IPS DF 6.9 (cell line): ENCODE measurements at places on chromosomes 1 and 21.

- no peak for DNase-seq
These were observed 64.4 kb upstream of the BARHL2 start for GRCh38 chr1:90781534-90781933.

DNA sequence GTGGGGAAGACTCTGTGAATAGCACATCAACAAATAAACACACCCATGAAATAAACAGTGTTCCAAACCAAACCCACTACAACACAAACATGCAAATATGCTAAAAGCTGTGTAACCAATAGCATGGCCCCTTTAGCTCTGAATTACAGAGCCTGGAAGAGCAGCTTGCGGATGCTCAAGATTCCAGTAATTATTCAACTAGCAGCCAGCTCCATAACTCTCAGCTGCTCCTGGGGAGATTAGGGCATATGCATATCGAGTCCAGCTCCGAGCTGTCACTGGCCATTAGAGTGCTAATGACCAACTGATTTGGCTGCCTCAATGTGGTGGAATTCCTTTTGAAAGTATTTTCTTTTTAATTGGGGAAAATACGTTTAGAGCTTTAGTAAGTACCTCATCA is 207.1 kb downstream of the HHAT start:
- no peak for DNase-seq

DNA sequence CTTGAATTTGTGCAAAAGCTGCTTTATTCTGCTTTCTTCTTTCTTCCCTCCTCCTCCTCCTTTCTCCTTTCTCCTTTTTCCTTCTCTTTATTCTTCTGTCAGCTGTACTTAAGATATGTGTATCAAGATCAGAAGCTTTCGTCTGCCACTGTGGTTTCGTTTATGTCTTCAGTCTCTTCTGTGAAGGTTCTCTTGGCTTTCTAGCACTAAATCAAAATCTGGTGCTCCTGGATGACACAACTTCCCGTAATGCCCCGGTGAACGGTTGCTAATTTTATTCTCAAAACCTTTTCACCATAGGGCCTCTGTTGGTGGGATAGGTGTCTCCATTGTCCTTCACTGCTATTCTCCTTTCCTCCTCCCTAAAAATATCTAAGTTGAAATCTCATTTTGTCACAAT is 5.0 kb downstream of the ATF6 start:
- DNase-seq = no peak

GRCh38 chr21:41362605-41363369 is 960 bp downstream of the MX2 start:
- DNase-seq = no peak

DNA sequence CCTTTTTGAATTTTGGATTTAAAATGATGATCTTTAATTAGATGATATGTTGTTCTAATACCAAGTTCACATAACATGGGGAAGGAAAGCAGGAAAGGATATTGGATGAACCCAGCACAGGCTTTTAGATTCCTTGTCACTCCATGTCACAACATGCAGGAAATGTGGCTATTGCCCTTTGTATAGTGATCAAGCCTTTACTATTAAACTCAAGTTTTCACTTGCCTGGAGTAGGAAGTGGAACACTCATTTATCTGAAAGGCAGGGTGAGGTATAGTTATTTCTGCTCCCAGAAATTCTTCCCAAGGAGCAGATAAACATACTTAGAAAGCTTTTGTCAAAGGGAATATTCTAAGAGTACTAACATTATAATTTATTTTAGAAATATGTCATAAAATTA is 37.2 kb upstream of the BCAS2 start:
- no peak for DNase-seq

GRCh38 chr1:183223467-183223866 is 37.4 kb downstream of the LAMC2 start:
- no peak for DNase-seq

GRCh38 chr1:52585474-52585873 is 16.7 kb upstream of the GPX7 start:
- DNase-seq = no peak

- DNase-seq = no peak
These were observed 179.2 kb downstream of the ATP6V1G3 start for GRCh38 chr1:198361237-198361767.

GRCh38 chr1:196607981-196608380 is 259 bp downstream of the KCNT2 start:
- no peak for DNase-seq

DNA sequence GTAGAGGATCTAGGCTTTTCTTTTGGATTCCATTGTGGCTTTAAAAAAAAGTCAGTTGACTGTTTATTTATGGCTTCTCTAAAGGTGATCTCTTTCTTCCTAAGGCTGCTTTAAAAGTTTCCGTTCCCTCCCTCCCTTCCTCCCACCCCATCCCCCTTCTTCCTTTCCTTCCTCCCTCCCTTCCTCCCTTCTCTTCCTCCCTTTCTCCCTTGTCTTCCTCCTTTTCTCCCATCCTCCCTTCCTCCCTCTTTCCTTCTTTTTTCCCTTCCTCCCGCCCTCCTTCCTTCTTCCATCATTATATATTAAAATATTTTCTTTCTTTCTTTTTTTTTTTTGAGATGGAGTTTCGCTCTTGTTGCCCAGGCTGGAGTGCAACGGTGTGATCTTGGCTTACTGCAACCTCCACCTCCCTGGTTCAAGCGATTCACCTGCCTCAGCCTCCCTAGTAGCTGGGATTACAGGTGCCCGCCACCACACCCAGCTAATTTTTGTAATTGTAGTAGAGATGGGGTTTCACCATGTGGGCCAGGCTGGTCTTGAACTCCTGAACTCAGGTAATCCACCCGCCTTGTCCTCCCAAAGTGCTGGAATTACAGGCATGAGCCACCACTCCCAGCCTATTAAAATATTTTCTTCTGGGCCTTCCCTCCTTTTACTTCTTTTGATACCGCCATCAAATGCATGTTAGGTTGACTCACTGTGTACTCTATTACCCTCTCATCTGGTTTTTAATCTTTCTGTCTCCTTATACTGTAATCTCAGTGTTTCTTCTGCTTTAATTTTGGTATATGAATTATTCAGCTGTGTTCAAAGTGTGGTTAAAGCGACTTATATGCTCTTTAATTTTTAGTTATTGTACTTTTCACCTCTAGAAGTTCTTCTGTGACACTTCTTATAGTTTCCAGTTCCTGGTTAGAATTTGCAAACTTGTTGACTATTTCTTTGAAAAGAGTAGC is 59.2 kb upstream of the ATP5PO start:
- DNase-seq = no peak

- DNase-seq = no peak
These were observed 13.2 kb downstream of the DISC1 start for GRCh38 chr1:231639819-231640218.

GRCh38 chr1:115052454-115053083 is 22.9 kb downstream of the TSHB start:
- DNase-seq = peak; percentile 25

DNA sequence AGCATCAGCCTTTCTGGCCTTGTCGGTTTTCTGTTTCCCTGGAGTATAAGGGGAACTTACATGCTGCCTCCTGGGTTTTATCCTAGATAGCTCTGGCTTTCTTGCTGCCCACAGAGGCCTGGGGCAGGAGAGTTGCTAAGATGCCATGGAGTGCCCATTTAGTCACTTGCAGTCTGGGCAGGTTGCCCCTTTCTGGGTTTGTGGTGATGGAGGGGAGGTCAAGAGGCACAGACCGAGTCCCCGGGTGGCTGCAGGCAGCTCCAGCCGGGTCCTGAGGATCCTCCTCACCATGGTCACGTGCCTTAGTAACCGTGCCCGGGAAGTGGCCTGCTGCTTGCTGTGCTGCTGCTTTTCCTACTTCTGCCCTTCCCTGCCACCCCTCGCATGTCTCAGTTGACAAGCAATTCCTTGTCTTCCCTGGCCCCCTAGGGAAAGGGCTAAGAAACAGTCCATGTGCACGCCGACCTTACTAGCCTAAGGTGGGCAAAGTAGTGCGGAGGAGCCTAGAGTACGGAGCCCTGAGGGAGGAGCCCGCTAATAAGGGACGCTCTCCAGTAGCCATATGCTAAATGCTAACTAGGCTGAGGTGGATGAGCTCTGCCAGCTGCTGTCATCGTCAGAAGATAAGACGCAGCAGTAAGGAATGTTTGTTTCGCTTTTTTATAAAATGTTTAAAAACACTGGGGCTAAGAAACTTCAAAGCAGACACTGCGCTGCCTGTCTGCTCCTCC is 34.8 kb downstream of the CLCA1 start:
- no peak for DNase-seq

- DNase-seq = peak; percentile 4
These were observed 99.2 kb downstream of the CTH start for GRCh38 chr1:70509996-70510876.

GRCh38 chr1:116733476-116734365 is 20.5 kb upstream of the CD2 start:
- DNase-seq = no peak

- DNase-seq = no peak
These were observed 19.0 kb downstream of the GNG12 start for GRCh38 chr1:67814121-67814772.

DNA sequence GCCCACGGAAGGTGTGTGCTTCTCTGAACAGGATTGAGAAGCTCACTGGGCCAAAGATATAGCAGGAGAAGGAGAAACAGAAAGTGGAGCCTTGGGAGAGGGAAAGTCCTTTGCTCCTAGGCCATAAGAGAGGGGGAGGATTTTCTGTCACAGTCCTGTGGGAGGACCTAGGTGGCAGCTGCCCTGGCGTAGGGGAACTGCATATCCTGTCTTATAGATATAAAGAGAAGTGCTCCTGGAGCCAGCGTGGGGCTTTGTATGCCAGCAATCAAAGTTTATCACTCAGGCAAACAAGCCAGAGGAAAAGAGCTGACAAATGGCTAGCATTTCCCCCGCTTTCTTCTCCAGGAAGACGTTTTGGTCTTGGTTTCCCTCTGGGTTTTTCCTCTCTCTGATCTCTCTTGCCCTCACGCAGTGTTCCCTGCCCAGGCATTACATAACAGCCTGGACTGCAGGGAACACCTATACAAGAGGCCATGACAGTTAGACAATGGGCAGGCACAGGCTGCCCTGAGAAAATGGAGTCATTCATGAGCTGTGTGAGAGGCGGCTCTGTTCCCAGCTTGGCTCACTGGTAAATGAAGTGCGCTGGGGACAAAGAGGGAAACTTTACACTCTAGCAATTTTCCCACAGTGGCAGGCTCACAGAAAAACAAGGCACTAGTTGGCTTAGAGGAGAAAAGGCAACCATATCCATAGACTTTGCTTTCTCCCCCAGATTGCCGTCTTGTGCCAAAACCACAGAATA is 52.5 kb upstream of the ZNF648 start:
- DNase-seq = no peak

- DNase-seq = no peak
These were observed 229.3 kb upstream of the PTBP2 start for GRCh38 chr1:96492236-96492635.

DNA sequence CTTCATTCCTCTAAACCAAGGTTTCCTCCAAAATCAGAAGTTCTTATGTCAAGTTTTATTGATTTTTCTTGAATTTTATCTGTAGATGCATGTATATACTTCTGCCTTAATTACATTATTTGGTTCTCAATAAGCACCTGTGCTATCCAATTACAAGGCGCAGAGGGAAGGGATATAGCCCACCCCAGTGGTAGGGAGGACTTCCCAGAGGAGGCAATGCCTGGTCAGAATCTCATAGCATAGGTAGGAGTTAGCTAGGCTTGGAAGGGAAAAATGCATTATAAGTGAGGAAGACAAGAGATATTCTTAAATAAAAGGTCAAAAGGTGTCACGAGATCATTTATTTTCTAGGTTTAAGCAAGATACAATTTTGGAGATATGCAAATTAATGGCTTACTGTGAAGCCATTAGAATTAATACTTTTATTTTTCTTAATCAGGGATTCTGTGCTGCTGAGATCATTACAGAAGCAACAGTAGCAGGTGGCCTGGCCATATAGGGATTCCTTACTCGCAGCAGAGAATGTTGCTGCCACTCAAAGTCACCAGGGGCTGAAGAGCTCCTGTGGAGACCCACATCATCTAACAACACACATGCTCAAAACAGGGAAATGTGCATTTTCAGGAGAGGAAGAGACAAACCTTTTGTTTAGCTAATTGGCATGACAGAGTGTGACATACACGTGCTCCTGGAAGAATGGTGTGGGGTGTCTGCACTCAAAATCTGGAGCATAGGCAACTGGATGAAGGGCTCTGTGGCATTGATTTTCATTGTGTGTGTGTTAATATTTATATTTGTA is 178.3 kb downstream of the ATG4C start:
- DNase-seq = no peak

DNA sequence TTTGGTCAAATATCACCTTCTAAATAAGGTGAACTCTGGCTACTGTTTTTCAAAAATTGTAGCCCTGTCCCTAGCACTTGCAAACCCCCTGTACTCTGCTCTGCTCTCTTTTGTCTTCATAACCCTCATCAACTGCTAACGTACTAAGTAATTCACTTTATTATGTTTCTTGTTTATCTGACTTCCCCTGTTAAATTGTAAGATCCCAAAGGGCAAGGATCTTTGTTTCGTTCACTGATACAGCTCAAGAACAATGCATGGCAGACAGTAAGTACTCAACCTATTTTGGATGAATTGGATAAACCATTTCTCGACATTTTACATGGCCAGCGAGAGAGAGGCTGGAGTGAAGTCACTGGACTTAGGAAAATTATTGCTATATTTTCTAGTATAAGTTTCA is 46.9 kb downstream of the ATP5PF start:
- no peak for DNase-seq

GRCh38 chr1:28341591-28341990 is 12.8 kb downstream of the MED18 start:
- no peak for DNase-seq

GRCh38 chr1:227901906-227902640 is 45.7 kb downstream of the WNT9A start:
- DNase-seq = no peak

GRCh38 chr1:201758499-201759050 is 70.4 kb upstream of the IPO9 start:
- DNase-seq = no peak

DNA sequence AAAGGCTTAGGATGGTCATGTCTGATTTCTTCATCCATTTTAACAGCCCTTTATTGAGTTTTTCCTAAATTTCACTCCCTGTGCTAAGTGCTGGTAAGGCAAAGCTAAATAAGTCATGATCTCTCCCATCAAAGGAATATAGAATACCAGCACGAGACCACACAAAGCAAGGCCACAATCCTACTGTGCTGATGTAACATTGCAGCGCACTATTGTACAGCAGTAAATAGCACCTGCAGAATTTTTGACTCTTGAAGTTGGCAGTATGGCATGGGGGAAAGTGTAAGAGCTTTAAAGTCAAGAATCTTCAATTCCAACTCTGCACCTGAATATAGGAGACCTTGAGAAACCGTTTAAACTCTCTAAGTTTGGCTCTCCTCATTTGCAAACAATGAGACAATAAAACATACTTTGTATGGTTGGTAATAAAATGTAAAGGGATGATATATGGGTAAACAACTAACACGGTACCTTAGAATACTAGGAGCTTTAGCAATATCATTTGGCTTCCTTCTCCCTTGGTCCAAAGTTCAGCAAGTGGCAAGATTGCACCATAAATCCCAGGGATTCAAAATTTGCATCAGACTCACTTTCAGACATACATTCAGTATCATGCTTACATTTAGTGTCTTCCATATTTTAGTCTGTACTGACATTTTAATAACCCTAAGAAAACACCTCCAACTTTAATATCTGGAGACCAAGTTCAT is 132.9 kb upstream of the PRDX6 start:
- no peak for DNase-seq

GRCh38 chr21:25942135-25942534 is 207.4 kb downstream of the GABPA start:
- DNase-seq = no peak

GRCh38 chr1:173753830-173754229 is 39.0 kb downstream of the KLHL20 start:
- DNase-seq = no peak
